Heart right ventricle (tissue), 16 donors: ENCODE measurements at places on chromosomes 5 and 9. TPM values are rescaled to one million over a fixed set of nuclear protein-coding genes. Genes with fewer than 3 reads are reported as not detected.

The HTR4 gene
- 0.39 TPM for total RNA-seq

The UNC5A gene
- not detected for total RNA-seq

The RIMOC1 gene
- 16.6 TPM for total RNA-seq

The GARIN3 gene
- not detected for total RNA-seq

The ZNF608 gene
- total RNA-seq = 10.4 TPM

The POU5F2 gene
- total RNA-seq = 0.33 TPM

The ARL14EPL gene
- total RNA-seq = not detected

The SLC1A1 gene
- 1.8 TPM for total RNA-seq

The CCDC180 gene
- total RNA-seq = 1.8 TPM

The C8G gene
- 2.3 TPM for total RNA-seq

The PCDHB7 gene
- 0.66 TPM for total RNA-seq

The CDC25C gene
- total RNA-seq = not detected

The PCDHA2 gene
- not detected for total RNA-seq

The NUP155 gene
- 10.4 TPM for total RNA-seq

The TMEM8B gene
- total RNA-seq = 18.6 TPM

The SLC36A2 gene
- 0.32 TPM for total RNA-seq

The UBE2D2 gene
- 162 TPM for total RNA-seq

The CDKN2A gene
- not detected for total RNA-seq

The BHMT2 gene
- 9.7 TPM for total RNA-seq

The BAAT gene
- total RNA-seq = 0.06 TPM

The RGS14 gene
- 3.0 TPM for total RNA-seq

The CMYA5 gene
- total RNA-seq = 994 TPM

The C9 gene
- total RNA-seq = not detected

The RNF224 gene
- total RNA-seq = not detected

The C1QTNF3 gene
- total RNA-seq = 2.4 TPM

The PTTG1 gene
- 2.3 TPM for total RNA-seq

The CCIN gene
- not detected for total RNA-seq

The TTC23L gene
- total RNA-seq = 0.66 TPM

The PCDHGC3 gene
- 17.9 TPM for total RNA-seq

The BARX1 gene
- total RNA-seq = not detected

The SLC27A4 gene
- total RNA-seq = 21.1 TPM
